ENCODE measurements at places on chromosomes 7 and 10. TPM values are rescaled to one million over a fixed set of nuclear protein-coding genes. Genes with fewer than 3 reads are reported as not detected.
A peak's percentile ranks its signal among the peaks of the same experiment; 100 is the strongest.

The ASB10 gene
- not detected for total RNA-seq

DNA sequence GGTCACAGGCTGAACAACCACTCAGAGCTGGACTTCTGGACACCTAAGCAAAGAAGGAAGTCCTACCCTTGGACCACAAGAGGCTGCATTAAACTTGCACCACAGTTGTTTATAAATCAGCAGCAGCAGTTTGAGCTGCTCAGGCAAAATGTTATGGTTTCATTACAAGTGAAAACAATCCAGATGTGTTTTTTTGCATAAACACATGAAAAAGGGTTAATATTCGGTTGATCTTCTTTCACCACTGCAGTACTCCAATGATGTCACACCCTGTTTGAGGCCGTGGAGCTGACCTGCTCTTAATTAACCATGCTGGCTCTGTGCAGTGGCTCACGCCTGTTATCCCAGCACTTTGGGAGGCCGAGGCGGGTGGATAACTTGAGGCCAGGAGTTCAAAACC, 490.8 kb upstream of the CELF2 start:
- peak; percentile 5 for DNase-seq

DNA sequence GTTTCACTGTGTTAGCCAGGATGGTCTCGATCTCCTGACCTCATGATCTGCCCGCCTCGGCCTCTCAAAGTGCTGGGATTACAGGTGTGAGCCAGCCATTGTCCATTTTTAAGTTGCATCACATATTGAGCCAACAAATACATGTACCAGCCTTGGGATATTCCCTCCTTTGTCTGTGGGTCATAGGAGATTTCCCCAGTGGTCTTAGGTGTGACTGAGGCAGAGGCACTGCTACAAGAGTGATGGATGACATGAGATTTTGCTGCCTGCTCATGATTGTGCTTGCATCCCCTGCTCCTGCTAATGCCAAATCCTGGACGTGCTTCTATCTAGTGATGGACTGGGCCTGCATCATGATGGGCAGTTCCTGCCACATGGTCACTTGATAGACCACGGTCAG, 10.7 kb upstream of the GIMAP6 start:
- no peak for DNase-seq

- no peak for DNase-seq
These were observed 17.3 kb downstream of the MLXIPL start for GRCh38 chr7:73606801-73607691.

GRCh38 chr10:114711176-114711868, 53.2 kb upstream of the ABLIM1 start:
- DNase-seq = no peak

The HOGA1 gene
- total RNA-seq = 0.97 TPM

- no peak for DNase-seq
These were observed 959.7 kb upstream of the ZNF722 start for GRCh38 chr7:63038987-63039386.

- DNase-seq = peak; percentile 69
These were observed 67.3 kb upstream of the NPY start for GRCh38 chr7:24216576-24217125.

GRCh38 chr7:29329686-29330085, 135.1 kb downstream of the CHN2 start:
- no peak for DNase-seq

- DNase-seq = no peak
These were observed 241.5 kb downstream of the PHTF2 start for GRCh38 chr7:78039790-78040776.

- DNase-seq = no peak
These were observed 72.5 kb upstream of the EGFR start for GRCh38 chr7:54946271-54946670.

DNA sequence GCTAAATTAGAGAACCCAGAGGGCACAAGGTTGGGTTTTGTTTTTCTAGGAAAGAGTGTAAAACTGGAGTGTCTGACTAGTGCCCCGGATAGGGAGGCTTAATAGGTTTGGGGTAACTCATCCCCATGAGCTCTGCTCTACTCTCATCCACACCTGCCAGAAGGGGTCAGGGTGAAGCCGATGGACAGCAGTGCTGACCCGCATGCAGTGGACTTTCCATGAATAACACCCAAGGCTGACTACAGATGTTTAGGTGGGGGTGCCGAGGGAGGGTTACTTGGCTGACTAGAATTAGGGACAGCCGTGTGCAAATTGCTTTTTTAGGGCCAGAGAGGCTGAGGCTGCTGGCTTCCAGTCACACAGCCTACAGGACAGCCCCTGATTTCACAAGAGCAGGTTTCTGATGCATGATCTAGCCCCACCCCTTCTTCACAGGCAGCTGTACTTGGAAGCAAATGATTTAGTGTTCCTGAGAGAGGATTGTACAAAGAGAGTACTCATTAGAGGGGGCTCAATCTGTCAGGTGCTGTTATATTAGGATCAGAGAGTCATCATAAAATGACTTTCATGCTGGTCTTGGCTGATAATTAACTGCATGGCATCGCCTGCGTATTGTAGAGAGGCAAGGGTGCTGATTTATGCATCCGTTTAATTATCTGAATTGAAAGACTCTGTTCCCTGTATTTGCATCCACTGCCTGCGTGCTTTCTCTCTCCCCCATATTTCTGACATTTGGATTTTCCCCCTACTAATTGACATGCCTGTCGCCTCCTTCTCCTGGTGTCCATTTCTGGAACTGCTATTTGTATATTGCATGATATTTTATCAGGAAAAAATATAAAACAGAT, 9.5 kb downstream of the INHBA start:
- no peak for DNase-seq

The CACNA2D1 gene
- total RNA-seq = 28.0 TPM

The GSTO2 gene
- not detected for total RNA-seq

- DNase-seq = no peak
These were observed 1130.9 kb upstream of the CELF2 start for GRCh38 chr10:9886772-9887171.

The FXYD4 gene
- total RNA-seq = not detected

GRCh38 chr7:36507475-36508440, 118.1 kb downstream of the ANLN start:
- DNase-seq = no peak

The ATXN7L1 gene
- 4.4 TPM for total RNA-seq

DNA sequence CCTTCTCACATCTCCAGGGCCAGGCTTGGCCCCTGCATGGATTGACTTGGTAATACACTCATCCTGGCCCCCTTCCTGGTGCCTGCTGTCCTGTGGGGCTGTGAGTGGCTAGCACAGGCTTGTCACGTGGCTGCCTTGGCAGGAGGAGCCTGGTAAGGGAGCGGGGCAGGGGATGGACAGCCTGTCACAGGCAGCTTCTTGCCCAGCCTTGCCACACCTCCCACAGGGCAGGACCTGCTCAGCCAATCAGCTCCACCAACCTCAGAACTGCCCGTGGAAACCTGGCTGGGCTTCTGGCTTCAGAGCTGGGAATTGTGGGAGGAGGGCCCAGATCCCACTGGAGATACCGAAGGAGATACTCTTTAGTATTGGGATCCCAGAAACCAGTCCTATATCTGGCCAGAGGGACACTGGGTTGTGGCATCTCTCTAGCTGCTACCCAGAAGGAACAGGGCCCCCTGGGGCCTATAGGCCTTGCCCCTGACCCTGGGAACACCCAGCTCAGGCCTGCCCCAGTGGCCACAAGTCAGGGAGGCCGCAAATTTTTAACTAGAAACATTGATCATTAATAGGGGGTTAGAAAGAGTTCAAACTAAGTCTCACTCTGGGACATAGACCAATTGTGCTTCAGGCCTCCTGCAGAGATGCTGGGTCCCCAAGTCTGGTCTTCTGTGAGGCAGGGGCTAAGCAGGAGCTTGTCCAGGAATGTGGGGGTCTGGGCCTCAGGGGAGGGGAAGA, at the start of gene HOGA1:
Gene HOGA1, plus strand, starts transcription at position 330 of the 738 bp plus-strand sequence. Its CDS starts 315 bp downstream, at position 645.
- DNase-seq = peak; percentile 86

GRCh38 chr10:123621492-123621891, 44.7 kb upstream of the GPR26 start:
- no peak for DNase-seq

The CDNF gene
- not detected for total RNA-seq

Data from H4 (cell line).